Renal cortex interstitium (tissue), 15 donors: ENCODE measurements at places on chromosomes 12 and 14. TPM values are rescaled to one million over a fixed set of nuclear protein-coding genes. Genes with fewer than 3 reads are reported as not detected.
A peak's percentile ranks its signal among the peaks of the same experiment; 100 is the strongest.

GRCh38 chr14:21860172-21860571 is 186.6 kb upstream of the OR4E1 start:
- no peak for DNase-seq

DNA sequence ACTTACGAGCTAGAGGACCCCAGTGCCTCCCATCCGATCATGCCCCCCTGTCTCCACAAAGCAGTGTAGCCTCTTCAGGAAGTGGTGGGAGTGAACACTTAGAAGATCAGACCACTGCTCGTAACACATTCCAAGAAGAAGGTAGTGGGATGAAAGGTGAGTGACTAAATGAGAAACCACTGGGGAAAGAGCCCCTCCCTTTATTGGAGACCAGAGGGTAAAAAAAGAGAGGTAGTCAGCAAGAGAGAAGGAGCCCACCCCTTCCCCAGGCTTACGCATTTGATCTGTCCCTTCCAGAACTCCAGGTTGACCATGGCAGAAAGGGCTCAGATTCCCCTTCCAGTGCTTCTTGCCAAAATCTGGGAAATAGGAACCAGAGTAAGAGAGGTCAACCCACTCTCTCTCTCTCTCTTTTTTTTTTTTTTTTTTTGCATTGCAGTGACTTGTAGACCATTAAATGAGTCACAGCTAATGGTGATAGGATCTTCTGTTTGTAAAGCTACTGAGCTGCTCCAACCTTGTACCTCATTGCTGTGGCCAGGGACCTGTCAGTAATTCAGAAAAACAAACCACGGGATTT is 165.4 kb downstream of the GCH1 start:
- no peak for DNase-seq

Gene PROX2
- 2.9 TPM for polyA plus RNA-seq

Gene HHIPL1
- polyA plus RNA-seq, result 1.5 TPM

GRCh38 chr12:3061059-3061458 is 16.1 kb upstream of the TSPAN9 start:
- no peak for DNase-seq

GRCh38 chr14:48289701-48290100 is 614.3 kb upstream of the MDGA2 start:
- DNase-seq, result no peak

GRCh38 chr12:106841510-106842302 is 67.2 kb downstream of the RIC8B start:
- DNase-seq, result peak; percentile 63

- no peak for DNase-seq
Observed at GRCh38 chr12:87660987-87661774, 368.0 kb downstream of the C12orf50 start.

Gene VASH1
- polyA plus RNA-seq, result 44.6 TPM

DNA sequence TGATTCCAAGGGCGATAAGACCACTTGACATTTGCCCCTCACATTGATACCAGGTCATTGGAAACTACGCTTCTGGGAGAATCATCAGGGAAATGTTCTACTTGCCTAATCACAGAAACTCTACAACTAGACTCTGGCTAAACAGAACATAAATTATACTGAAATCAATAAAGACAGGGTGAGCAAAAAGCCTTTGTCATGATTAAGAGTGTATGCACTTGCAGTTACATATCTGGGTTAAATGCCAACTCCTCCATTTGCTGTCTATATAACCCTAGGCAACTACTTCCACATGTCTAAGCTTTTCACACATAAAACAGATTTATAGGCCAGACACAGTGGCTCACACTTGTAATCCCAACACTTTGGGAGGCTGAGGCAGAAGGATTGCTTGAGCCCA is 125.7 kb downstream of the PHLDA1 start:
- DNase-seq, result no peak

- DNase-seq, result no peak
Observed at GRCh38 chr14:69574263-69574953, at the start of gene CCDC177. TSS of gene CCDC177 (minus strand) at chr14:69574871. CDS start at chr14:69573622, 1,249 bp downstream.

Gene PTPRQ
- 21.3 TPM for polyA plus RNA-seq

Gene FOXA1
- polyA plus RNA-seq, result 3.3 TPM

Gene GPR135
- polyA plus RNA-seq, result 4.2 TPM

Gene LRRIQ1
- 35.8 TPM for polyA plus RNA-seq

DNA sequence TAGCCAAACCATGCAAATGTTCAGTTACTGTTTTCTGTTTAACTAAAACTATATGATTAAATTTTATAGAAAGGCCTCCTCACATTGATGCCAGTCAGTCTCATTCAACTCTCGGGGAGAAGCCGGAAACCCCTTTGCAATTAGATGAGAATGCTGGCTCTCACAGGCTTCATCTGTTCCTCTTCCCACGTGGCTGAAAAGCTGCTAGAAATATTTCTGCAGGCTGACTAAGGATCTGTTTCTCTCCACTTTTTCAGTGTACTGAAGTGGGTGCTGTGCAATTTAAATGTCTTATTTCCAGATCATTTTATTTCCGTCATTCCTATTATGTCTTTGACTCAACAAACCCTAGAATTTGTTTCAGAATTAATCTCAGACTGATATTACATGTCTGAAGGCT is 17.4 kb upstream of the KCNH3 start:
- DNase-seq, result no peak

DNA sequence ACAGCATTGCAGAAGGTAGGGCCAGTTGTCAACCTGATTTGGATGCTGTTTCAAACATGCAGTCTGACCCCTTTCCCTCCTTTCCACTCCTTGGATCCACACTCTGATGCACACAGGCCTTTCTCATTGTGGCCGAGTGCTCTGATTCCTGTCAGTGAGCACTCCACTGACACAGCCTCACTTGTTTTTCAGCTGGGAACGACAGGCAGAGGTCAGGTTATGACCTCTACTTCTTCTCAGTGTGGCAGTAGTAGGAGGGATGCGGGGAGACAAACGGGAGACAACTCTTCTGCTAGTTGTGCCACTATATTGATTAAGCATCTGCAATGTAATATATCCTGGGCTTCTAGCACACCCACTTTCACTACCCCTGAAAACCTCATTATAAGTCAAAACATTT is 61.8 kb downstream of the DERA start:
- DNase-seq, result no peak

Gene DEPDC4
- polyA plus RNA-seq, result 6.8 TPM

DNA sequence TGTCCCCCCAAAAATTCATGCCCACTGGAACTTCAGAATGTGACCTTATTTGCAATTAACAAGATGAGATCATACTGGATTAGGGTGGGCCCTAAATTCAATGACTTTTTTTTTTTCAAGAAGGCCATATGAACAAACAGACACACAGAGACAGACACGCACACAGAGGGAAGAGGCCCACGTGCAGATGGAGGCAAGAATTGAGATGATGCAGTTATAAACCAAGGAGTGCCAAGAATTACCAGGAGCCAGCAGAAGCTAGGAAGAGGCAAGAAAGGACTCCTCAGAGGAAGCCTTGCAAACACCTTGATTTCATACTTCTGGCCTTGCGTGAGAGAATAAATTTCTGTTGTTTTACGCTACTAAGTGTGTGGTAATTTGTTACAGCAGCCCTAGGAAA is 33.4 kb downstream of the NELL2 start:
- no peak for DNase-seq

Gene NXPH4
- 5.6 TPM for polyA plus RNA-seq

GRCh38 chr12:123043536-123044001 is 63.1 kb downstream of the ARL6IP4 start:
- peak; percentile 44 for DNase-seq

GRCh38 chr12:89189448-89189847 is 162.9 kb downstream of the DUSP6 start:
- DNase-seq, result no peak

DNA sequence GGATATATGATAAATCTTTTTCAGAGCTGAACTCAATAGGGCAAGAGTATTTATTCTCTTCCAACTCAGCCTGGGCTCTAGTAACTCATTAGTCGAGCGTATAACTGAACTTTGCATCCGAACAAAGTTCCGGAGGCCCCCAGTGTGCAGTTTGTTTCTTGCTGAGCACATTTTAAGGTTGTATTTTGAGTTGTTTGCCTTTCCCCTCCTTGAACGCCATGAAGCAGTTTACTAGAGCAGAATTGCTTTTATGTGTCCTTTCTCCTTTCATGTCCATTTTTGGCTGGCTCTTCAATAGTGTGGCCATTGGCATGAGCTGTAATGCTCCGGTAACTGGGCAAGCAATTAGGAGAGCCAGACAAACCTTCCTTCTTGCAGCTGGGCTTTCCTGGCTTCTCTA is 105.3 kb downstream of the WIF1 start:
- DNase-seq, result no peak

- DNase-seq, result no peak
Observed at GRCh38 chr12:22377731-22378496, 43.4 kb upstream of the ST8SIA1 start.

DNA sequence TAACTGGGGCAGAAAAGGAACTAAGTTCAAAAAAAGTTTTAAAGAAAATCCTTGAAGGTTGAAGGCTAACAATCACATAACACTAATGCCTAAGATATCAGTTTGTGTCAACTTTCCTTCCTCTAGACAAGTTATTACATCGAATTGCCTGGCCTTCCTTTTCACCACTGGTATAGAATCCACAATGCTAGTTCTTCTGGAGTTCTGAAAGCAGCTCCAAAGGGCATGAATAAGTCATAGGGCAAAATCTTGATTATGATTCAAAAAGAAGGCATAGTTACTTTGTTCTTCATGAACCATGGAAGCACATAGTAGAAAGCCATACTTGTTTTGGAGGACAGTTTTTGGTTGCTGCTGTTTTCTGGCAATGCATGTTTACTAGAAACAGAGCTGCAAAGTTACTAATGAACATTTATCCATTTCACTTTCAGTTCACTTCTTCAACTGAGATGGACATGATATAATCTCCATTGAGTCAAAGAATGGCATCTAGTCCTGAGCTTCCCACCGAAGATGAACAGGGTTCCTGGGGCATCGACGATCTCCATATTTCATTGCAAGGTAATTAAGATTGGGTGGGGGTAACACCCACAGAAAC is 56.0 kb downstream of the SYNE2 start:
- DNase-seq, result no peak

Gene LRRC10
- not detected for polyA plus RNA-seq

DNA sequence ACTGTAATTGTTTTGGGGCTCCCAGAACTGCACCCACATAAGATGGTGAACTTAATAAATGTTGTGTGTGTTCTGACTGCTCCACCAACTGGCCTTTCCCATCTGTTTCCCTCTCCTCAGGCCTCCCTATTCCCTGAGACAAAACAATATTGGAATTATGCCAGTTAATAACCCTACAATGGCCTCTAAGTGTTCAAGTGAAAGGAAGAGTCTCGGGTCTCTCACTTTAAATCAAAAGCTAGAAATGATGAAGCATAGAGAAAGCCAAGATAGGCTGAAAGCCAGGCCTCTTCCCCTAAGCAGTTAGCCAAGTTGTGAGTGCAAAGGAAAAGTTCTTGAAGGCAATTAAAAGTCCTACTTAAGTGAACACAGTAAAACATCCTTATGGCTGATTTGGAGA is 13.4 kb downstream of the ACOT6 start:
- DNase-seq, result no peak

- DNase-seq, result no peak
Observed at GRCh38 chr12:7797698-7798398, 8.6 kb downstream of the NANOG start.

DNA sequence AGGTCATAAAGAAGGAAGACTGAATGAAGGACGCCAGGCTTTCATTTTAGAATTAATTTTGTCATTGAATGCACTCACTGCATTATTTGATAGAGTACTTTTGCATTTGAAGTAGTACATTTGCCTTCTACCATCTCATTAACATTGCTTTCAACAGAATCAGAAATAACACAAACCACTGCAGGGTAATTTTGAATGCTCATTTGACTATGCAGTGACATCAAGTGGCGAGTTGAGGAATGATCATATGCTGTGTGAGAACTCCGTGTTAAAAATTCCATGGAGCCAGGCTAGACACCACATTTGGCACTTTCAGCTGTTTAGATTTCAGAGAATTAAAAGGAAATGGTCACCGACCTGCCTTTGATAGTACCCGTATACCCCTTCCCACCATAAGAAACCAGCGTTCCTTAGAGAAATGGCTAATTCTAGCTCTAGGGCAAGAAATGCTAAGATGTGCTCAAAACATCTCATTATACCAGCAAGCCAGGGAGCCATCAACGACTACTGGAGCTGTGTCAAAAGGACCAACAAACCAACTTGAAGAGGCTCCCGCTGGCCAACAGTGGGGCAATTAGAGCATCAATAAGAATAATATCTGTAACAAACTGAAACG is 16.5 kb downstream of the HEBP1 start:
- DNase-seq, result no peak

Gene CINP
- 31.6 TPM for polyA plus RNA-seq

GRCh38 chr14:93949511-93950075 is 22.4 kb downstream of the FAM181A start:
- no peak for DNase-seq

Gene MMP19
- polyA plus RNA-seq, result 0.68 TPM

- DNase-seq, result no peak
Observed at GRCh38 chr14:62994096-62994495, 51.2 kb downstream of the KCNH5 start.
